GM03348 (cell line): ENCODE measurements at places on chromosomes 16 and 17.
A peak's percentile ranks its signal among the peaks of the same experiment; 100 is the strongest.

DNA sequence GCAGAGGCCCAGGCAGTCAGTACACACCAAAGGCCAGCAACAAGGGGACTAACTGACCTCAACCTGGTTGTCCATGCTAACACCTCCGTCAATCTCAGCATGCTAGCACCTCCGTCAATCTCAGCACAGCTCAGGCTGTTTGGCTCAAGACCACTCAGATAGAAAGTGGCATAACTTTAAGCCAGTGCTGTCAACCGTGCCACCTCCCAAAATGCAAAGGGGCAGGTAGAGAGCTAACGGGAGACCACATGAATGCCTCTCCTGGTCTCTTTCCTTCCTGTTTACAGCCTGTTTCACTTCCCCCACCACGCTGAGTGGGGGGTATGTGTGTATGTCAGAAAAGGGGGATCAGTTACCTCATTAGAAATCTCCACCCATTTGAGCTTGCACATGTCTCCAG is 3.3 kb downstream of the UBTF start:
- no peak for DNase-seq

DNA sequence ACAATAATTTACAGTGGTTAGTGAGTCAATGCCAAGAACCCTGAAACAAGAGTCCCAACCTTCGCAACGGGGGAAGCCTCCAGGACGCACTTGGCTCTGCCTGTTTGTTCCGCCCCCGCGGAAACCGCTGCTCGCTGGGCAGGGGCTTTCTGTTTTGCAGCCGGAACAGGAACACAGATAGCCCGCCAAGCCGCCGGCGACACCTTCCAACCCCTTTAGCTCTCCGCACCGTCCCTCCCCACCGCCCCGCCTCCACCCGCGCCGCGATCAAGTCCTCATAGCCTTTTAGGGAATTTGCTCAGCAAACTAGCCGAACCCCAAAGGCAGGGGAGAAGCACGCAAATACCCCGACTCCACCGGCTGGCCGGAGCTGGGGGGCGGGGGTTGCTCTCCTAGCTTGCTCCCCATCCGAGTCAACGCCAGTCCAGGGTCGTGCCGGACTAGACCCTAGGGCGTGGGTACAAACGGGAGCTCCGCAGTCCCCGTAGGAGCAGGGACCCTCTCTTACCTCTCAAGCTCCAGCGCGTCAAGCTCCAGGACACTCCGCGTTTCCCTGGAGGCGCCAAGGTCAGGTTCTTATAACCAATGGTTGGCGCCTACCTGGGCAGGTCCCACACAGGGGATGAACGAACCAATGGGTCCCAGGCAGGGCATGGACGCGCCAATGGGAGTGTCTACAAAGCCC is at the start of gene SLFN13:
SLFN13 (minus strand) TSS at position 553 of the 685 bp plus-strand sequence. CDS start 3,086 bp downstream, outside the sequence.
- peak; percentile 38 for DNase-seq

DNA sequence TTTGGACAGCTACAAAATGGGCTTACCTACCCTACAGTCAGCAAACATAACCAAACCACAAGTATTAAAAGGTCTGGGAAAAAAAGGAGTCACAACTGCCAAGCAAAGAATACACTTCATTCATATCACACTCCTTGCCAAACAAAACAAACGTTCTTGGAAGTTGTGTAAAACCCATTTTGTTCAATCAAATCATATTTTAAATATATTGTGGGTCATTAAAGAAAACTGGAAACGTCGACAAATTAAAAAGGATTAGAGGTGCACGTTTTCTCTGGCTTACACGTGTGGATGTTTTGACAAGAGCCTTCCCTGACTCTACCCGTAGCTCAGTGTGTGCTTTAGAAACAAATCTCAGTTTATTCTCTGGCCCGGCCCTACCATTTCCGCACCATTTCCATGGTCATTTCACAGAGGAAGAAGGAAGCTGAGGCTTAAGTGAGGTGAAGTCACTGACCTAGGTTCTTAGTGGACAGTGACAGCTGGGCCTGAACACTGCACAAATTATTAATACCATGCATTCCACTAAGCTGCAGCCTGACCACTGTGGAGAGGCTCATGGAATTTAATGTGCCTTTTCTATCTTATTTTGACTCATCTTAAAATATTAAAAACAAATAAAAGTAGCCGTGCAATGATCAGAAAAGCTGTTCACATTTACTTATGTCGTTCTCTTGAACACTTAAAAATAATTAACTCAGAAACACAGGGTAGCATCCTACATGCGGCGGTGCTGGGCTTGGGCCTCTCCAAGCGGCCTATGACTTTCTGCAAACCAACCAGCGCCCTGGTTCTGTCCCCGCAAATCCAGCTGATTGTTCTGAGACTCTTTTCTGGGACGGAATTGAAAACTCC is 968 bp downstream of the CEP112 start:
- peak; percentile 52 for DNase-seq

GRCh38 chr17:72816406-72816805 is 276.1 kb downstream of the SLC39A11 start:
- no peak for DNase-seq

- no peak for DNase-seq
Measured at GRCh38 chr17:19405114-19405513, 5.9 kb upstream of the RNF112 start.

GRCh38 chr16:59173408-59173831 is 439.3 kb upstream of the GOT2 start:
- no peak for DNase-seq

- DNase-seq = no peak
Measured at GRCh38 chr16:31143694-31144148, 6.1 kb downstream of the PRSS36 start.

DNA sequence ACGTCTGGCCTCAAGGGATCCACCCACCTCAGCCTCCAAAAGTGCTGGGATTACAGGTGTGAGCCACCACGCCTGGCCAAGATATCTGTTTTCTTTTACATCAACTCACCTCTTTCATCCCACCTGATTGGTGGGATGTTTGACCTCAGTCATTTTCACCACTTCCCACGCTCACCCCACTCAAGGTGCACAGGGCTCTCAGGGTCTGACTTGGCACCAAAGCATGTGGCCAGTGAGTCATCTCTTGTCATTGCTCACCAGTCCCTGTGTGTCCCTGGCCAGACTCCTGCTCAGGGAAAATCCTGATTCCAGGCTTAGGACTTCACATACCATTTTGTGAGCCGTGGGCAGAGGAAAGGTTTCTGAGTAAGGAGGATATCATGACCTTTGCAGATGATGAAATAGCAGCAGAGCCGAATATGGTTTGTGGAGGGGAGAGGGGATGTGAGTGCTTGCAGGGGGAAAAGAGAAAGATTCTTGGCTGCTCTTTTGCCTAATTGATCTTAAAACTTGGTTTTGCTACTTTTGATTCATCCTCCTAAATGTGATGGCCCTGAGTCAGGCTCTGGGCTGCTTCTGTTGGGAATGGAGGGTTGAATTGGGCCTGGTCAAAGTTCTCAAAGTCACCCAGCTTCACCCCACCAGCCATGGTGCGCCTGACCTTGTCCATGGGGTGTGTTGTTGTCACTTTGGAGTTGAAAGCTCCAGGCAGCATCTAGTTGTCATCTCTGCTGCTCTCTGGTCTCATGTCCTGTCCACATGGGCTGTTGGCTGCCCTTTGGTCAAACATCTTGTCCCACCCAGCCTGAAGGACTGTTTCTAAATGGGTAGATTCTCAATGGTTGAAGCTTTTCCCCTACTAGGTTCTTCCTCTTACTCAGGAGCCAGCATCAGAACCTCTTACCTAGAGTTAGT is 6.0 kb upstream of the KCNH6 start:
- DNase-seq = peak; percentile 38

DNA sequence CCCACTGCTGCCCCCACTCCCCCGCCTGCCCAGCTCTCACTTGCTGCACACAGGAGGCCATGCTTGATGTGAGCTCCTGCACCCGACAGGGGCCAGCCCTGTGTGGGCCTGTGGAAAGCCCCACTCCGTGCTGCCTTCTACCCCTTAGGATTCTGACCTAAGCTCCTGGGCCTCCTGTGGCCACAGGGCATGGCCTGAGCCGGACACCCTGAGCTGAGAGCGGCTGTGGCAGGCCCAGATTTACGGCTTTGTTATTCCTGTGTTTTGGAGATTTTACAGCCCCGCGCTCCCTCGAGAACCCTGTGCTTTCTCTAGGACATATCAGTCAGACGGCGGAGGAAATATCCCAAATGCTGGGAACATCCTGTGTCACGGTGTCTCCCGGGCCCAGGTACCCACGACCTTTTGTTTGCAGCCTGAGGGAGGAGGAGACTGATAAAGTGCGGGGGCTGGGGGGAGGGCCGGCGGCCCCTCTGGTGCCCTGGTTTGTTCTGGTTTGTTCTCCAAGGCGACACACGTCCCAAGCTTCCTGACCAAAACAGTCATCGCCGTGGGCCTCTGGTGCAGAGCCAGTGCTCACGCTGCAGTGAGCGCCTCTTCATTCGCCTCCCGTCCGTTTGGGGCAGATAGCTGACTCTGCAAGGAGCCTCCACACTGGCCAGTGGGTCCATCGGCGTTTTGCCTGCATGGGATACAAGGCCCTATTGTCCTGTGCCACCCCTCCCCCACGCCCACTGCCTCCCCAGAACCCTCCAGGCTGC is 363.4 kb downstream of the C16orf95 start:
- DNase-seq = no peak

DNA sequence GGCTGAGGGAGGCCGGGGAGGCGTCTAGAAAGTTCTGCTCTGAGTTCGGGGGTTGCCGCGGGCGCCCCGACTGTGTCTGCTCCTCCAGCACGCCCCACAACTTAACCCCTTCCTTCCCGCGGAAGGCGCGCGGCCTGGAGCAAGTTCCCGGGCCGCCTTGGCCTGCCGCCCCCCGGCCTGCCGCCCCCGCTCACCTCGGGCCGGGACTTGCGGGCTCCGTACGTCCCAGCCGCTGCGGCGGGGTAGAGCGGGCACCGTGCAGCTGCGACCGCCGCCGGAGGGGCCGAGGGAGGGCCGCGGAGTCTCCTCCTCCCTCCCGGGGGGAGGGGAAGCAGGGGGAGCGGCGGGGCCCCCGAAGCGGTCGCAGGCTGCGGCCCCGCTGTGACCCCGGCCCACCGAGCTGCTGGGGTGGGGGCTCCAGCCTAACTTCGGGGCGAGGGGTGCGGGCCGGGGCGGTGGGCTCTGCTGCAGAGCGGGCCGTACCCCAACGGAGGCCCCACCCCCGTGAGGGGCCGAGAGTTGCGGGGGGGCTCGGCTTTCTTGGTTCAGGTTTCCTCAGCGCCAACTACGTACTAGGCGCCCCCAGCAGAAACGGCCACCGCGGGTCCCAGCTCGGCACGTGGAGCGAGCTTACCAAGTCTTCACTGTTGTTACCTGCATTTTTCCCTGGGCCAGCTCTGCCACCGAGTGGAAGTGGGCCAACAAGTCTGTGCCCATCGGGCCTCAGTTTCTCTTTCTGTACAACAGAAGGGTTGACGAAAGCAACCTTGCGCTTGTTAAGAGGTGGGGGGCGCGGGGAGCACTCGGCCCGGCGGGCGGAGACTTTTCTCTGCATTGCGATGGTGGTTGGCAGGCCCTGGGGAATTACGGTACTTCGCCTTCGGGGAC is at the start of gene CCDC102A:
CCDC102A (minus strand) TSS at position 266 of the 888 bp plus-strand sequence. CDS start 7,394 bp downstream, outside the sequence.
- peak; percentile 84 for DNase-seq

DNA sequence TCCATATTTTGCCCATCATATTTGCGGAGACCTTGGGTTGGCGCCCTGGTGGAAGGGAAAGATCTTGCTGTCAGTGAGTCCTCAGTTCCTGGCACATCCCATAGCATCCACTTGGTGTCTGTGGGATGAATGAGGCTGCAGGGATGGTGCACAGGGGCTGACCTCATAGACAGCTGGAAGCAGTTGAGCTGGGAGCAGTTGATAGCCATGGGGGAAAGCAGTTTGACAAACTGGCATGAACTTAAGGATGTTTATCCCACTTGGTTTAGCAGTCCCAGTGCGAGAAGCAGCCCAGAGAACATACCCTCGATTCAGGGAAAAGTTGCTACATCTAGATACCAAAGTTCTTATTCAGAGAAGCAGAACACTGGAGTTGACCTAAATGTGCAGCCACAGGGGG is 80.7 kb downstream of the SNX29 start:
- peak; percentile 73 for DNase-seq

DNA sequence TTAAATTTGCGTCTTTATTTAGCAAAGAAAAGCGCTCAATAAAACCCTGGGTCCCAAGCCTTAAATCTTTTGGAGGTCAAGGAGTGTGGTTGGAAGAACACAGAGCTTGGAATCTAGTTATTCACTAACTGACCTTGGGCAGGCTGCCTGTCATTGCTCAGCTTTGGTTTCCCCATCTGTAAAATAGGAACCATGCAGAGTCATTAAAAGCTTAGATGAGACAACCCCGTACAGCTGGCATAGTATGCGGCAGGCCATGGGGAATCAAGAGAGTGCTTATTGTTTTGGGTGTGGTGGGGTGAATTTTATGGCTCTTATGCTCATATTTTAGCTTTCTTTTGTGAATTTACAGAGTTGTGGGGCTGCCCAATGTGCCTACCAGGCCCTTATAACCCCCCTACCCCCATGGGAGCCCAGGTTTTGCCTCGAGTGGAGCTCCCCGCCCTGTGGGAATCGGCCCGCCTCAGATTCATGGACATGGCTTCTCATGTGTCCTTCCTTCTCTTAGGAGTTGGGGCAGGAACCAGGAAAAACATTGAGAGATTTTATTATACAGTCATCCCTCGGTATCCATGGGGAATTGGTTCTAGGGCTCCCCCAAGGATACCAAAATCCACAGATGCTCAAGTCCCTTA is 113.5 kb downstream of the CLEC16A start:
- no peak for DNase-seq

- no peak for DNase-seq
Measured at GRCh38 chr17:73973586-73974409, 229.7 kb upstream of the RPL38 start.

- peak; percentile 91 for DNase-seq
Measured at GRCh38 chr16:81608523-81609209, 164.1 kb downstream of the CMIP start.

DNA sequence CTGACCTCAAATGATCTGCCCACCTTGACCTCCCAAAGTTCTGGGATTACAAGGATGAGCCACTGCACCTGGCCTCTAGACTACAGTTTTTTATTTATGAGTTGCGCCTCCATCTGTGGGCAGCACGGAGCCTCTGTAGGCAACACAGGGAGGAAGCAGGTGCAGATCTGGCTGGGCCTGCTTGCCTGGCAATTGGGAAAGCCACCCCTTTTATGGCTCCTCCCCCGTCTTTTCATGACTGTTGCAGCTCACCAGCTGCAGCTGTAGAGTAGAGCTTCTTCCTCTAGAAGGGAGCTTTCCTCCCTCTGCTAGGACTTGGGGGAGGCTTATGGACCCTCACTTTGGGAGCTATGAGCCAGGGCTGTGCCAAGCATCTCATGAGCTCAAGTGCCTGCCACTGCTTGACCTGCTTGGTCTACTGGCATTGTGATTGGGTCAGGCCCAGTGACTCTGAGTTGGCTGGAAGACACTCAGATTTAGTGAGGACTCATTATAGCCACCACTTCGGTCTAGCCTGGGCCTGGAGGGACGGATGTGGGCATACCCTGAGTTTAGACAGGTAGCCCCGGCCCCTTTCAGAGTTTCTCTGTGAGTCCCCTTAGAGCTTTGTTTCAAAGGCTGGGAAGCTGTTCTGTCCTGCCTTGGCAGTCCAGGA is 6.9 kb upstream of the SLC7A6 start:
- no peak for DNase-seq

- DNase-seq = peak; percentile 2
Measured at GRCh38 chr17:54172096-54172984, 349.6 kb downstream of the KIF2B start.

- DNase-seq = no peak
Measured at GRCh38 chr17:79235808-79236207, 161.2 kb downstream of the ENGASE start.

- DNase-seq = no peak
Measured at GRCh38 chr17:12566291-12566690, 99.4 kb upstream of the MYOCD start.

GRCh38 chr16:55574811-55575210 is 8.3 kb downstream of the CAPNS2 start:
- no peak for DNase-seq

GRCh38 chr17:14308965-14309879 is 8.3 kb downstream of the HS3ST3B1 start:
- DNase-seq = peak; percentile 97
